ENCODE measurements at places on chromosomes 12 and 14.

DNA sequence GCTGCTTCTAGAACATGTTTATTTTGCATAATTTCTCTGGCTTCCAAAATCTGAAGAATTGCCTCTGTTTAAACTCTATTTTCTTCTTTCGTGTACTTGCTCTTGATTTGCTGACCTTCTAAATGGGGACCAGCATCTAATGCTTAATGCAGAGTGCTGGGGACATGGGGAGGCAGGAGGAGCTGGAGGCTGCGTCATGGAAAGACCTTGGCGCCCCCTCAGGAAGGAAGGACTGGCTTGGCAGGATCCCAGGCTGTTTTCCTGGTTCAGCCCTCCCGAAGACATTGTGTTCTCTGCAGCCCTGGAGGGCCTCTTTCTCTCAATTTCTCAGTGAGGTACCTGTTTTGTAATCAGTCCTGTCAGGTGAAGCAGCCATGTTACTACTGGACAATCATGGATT is 5.5 kb downstream of the PRKCH start:
- H3K4me1 ChIP-seq = peaks cover 50% of the 10 kb centered on the region
- DNase-seq = no peak
- H3K27me3 ChIP-seq = no peaks in the 10 kb centered on the region
- H3K27ac ChIP-seq = peak overlapping the region; percentile 91
- peaks cover 73% of the 10 kb centered on the region for H3K36me3 ChIP-seq
- peak overlapping the region; percentile 97 for H3K4me3 ChIP-seq

GRCh38 chr12:89156862-89157262 is 195.4 kb downstream of the DUSP6 start:
- no peak overlapping the region for H3K4me3 ChIP-seq
- peaks cover 20% of the 10 kb centered on the region for H3K36me3 ChIP-seq
- no peak for DNase-seq
- H3K27ac ChIP-seq = peak overlapping the region; percentile 75
- H3K4me1 ChIP-seq = peaks cover 25% of the 10 kb centered on the region

- H3K4me1 ChIP-seq = peaks cover 27% of the 10 kb centered on the region
- H3K36me3 ChIP-seq = peaks cover 37% of the 10 kb centered on the region
- no peaks in the 10 kb centered on the region for H3K27me3 ChIP-seq
- H3K27ac ChIP-seq = peak overlapping the region; percentile 16
- no peak overlapping the region for H3K4me3 ChIP-seq
These were observed 2.9 kb downstream of the PRMT5 start for GRCh38 chr14:22926316-22926715.

GRCh38 chr12:48580831-48581230 is 11.0 kb upstream of the LALBA start:
- H3K36me3 ChIP-seq = no peaks in the 10 kb centered on the region
- peaks cover 18% of the 10 kb centered on the region for H3K27me3 ChIP-seq
- H3K27ac ChIP-seq = no peak overlapping the region
- DNase-seq = no peak
- H3K4me1 ChIP-seq = peaks cover 2% of the 10 kb centered on the region
- no peak overlapping the region for H3K4me3 ChIP-seq

GRCh38 chr14:22174412-22175277 is 414.4 kb downstream of the DAD1 start:
- H3K27me3 ChIP-seq = no peaks in the 10 kb centered on the region
- no peak overlapping the region for H3K4me3 ChIP-seq
- peaks cover 10% of the 10 kb centered on the region for H3K4me1 ChIP-seq
- DNase-seq = no peak
- H3K27ac ChIP-seq = no peak overlapping the region

DNA sequence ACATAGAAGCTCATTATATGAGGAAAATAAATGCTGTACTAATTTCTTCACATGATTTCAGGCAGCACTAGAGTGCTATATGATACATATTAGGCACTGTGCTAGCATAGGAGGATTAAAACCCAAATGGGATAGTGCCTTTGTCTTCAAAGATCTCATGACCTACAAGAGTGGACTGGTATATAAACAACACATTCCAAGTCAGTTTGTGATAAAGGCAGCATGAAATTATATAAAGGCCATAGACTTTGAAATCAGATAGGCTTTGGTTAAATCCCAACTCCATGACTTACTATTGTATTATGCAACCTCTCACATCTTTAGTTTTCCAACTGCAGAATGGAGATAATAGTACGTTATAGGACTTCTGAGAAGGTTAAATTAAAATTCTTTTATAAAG is 179.7 kb downstream of the RAD51B start:
- peaks cover 2% of the 10 kb centered on the region for H3K36me3 ChIP-seq
- H3K4me1 ChIP-seq = no peaks in the 10 kb centered on the region
- no peak overlapping the region for H3K27ac ChIP-seq
- DNase-seq = no peak
- no peaks in the 10 kb centered on the region for H3K27me3 ChIP-seq
- no peak overlapping the region for H3K4me3 ChIP-seq

GRCh38 chr14:20472536-20473169 is 3.4 kb downstream of the PNP start:
- H3K27me3 ChIP-seq = no peaks in the 10 kb centered on the region
- peak overlapping the region; percentile 98 for H3K4me3 ChIP-seq
- peaks cover 74% of the 10 kb centered on the region for H3K4me1 ChIP-seq
- H3K36me3 ChIP-seq = peaks cover 71% of the 10 kb centered on the region
